ENCODE measurements at places on chromosomes 7 and 10.

DNA sequence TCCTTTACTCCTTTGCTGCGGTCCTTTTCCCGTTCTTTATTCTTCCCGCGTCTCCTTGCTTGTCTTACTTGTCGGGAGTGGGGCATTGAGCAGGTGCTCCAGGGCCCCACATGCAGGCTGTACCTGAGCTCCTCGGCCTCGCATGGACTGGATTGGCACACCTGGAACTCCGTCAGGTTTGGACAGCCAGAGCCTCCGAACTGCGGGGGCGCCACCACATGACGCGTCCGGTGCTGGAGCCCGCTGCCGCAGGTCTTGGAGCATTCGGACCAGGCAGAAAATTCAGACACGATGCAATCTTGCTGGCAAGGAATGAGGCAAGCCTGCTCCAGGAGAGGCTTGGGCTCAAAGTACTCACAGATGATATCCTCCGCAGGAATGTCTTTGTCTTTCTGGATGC lies 195.7 kb downstream of the THSD7A start:
- no peak for DNase-seq

DNA sequence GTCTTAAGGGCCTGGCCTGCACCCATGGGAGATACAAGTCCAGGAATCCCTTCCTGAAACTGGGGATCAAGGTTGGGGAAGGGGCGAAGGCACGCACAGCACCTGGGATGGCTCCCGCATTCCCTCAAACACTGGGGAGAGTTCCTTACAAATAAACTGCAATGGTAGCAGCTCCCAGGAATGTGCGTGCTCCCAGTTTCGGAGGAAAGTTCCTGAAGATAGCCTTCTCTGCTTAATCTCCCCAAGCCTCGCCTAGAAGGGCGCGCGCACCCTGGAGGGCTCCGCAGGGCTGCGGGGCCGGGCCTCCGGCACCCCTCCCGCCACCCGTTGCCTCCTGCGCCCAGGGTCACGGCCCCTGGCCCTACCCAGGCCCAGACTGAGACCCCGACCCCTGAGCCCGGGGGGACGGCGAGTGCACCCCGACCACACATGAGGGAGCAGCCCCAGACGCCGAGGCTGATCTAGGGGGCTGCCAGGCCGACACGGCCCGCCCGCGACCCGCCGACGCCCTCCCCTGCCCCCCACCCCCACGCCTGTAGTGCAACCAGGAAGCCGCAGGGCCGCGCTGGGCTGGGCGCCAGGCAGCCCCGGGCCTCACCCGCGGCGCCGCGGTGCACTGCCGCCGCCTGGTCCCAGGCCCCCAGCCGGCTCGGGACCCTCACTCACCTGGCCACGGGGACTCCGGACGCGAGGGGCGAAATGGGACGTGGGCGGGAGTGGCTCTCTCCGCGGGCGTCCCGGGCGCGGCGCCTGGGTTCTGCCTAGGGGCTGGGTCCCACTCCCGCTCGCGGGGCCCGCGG lies 460 bp downstream of the ANXA11 start:
- no peak for DNase-seq

DNA sequence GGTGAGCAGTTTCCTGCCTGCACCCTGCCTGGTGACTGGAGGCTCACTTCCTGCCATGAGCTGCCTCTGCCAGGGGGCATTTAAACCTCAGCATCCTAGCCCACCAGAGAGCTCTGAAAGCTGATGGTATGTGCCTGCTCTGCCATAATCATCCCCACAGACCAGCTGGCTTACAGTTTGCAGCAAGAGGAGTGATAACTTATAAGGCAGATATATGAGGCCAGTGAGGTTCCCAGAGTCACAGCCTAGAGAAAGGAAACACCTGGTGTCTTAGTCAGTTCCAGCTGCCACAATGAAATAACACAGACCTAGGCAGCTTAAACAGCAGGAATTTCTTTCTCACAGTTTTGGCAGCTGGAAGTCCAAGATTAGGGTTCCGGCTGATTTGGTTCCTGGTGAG lies 232.0 kb downstream of the PAXIP1 start:
- no peak for DNase-seq

DNA sequence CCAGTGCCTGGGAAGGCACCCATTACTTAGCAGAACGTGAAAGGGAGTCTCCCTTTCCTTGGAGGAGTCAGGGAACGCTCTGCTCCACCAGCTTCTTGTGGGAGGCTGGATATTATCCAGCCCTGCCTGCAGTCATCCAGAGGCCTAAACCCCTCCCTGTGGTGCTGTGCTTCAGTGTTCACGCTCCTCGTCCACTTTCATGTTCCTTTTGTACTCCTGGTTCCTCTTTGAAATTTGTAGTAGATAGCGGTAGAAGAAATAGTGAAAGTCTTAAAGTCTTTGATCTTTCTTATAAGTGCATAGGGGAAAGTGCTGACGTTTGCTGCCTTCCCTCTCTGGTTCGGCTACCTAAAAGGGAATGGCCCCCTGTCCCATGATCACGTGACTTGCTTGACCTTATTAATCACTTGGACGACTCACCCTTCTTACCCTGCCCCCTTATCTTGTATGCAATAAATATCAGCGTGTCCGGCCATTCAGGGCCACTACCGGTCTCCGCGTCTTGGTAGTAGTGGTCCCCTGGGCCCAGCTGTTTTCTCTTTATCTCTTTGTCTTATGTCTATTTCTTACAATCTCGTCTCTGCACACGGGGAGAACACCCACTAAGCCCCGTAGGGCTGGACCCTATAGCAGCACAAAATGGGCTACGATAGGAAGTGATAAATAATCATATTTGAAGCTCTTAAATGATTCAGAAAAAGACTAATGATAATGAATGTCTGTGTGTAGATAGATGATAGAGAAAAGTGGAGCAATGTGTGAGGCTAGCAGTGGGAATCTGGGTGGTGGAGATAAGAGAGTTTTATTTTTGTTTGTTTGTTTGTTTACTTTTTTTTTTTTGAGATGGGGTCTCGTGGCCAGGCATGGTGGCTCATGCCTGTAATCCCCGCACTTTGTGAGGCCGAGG lies 5.8 kb upstream of the ESYT2 start:
- DNase-seq = no peak

- DNase-seq = no peak
Measured at GRCh38 chr7:66076462-66077329, 1.1 kb downstream of the ASL start.

DNA sequence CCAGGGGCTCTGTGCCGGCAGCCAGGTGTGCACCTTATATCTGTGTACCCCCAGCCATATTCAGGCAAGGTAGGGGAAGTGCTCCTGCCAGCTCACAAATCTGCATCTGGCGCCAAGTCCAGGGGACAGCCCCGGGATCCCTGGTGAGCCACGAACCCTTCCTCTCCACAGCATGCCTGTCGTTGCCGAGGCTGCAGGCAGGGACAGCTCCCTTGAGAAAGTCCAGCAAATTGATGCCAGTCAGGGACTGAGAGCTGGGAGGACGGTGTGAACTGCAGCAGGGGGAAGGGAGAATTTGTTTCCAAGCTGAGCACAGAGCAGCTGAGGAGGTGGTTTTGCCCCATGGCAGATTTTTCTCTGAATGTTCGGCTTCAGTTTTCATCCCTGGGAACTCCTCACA lies 919 bp downstream of the PLA2G12B start:
- DNase-seq = no peak

- no peak for DNase-seq
Measured at GRCh38 chr10:112639298-112639697, 192.3 kb downstream of the VTI1A start.

DNA sequence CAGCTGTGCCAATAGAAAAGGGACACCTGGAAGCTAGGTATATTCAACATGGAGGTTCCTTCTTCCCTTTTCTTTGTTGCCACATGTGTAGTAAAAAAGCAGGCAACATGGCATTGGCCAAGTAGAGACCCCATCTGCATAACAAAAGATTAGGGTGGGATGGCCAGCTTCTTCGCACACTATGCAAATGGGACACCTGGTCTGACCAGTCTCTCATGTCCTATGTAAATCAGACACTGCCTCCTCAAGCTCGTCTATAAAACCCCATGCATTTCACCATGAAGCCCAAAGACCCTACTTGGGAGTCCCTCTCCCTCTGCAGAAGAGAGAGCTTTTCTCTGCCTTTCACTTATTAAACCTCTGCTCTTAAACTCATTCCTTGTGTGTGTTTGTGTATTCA lies 53.9 kb downstream of the MYL10 start:
- DNase-seq = no peak

- DNase-seq = no peak
Measured at GRCh38 chr7:2937701-2938513, 93.8 kb upstream of the GNA12 start.

DNA sequence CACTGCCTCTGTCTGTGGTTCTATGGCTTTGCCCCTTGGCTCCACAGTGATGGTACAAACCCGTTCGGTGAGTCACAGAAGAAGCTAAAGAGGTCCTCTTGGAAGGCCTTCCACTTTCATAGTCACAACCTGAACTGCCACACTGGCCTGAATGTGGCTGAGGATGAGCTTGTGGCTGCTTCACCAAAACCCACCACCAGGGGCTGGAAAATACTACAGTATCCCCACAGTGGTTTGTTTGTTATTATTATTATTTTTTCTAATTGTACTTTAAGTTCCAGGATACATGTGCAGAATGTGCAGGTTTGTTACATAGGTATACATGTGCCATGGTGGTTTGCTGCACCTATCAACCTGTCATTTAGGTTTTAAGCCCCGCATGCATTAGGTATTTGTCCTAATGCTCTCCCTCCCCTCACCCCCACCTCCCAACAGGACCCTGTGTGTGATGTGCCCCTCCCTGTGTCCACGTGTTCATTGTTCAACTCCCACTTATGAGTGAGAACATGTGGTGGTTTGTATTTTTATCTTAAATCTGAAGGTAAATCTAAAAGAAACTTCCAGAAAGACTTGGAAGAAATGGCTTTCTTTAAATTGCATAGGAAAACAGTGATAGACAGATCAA lies 160.8 kb upstream of the NPSR1 start:
- DNase-seq = no peak

DNA sequence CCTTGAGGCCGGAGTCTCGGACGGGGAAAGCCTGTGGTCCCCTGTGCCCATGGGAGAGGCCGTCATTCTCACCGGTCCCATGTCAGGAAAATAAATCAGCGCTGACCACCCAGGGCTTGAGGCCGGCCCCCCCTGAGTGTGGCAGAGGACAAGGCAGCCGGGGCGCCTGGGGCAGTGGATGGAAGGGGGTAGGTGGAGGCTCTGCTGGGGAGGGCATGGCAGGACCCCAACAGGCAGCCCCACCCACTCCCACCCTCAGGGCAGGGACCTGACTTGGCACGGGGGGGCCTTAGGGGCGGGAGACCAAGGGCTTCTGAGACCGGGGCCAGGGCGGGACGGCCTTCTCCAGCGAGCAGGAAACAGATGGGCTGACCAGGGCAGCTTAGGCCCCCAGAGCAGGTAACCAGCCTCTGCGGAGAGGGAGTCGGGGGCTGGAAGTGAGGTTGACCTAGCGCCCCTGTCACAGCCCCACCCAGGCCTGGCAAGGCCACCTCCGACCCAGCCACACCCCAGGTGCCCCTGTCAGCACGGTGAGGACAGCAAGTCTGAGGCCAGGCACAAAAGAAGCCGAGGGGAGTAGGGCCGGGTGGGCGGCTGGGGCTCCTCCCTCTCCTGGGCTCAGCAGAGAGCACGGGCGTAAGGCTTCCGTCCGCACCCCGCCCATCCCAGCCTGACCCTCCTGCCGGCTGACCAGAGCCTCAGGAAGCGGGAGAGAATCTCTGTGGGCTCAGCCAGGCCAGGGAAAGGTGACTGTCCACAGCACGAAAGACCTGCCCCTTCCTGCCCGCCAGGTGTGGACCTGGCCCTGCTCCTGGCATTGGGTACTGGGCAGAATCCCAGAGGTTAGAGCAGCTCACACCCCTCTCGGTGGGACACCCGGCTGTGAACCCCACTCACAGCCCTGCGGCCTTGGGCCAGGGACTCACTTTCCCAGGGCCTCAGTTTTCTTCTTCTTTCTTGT lies 87.4 kb downstream of the FOXL3 start:
- no peak for DNase-seq

DNA sequence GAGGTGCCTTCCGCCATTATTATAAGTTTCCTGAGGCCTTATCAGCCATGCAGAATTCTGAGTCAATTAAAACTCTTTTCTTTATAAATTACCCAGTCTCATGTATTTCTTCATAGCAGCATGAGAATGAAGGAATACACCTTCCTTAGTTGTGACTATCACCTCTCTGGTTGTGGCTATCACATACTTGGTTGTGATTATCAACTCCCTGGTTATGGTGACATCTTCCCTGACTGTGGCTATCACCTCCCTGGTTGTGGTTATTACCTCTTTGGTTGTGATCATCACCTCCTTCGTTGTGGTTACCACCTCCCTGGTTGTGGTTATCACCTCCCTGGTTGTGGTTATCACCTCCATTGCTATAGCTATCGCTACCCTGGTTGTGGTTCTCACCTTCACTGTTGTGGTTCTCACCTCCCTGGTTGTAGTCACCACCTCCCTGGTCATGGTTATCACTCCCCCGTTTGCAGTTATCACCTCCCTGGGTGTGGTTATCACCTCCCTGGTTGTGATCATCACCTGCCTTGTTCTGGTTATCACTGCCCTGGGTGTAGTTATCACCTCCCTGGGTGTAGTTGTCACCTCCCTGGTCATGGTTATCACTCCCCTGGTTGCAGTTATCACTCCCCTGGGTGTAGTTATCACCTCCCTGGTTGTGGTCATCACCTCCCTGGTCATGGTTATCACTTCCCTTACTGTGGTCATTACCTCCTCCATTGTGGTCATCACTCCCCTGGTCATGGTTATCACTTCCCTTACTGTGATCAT lies 105.9 kb downstream of the GPR26 start:
- no peak for DNase-seq

DNA sequence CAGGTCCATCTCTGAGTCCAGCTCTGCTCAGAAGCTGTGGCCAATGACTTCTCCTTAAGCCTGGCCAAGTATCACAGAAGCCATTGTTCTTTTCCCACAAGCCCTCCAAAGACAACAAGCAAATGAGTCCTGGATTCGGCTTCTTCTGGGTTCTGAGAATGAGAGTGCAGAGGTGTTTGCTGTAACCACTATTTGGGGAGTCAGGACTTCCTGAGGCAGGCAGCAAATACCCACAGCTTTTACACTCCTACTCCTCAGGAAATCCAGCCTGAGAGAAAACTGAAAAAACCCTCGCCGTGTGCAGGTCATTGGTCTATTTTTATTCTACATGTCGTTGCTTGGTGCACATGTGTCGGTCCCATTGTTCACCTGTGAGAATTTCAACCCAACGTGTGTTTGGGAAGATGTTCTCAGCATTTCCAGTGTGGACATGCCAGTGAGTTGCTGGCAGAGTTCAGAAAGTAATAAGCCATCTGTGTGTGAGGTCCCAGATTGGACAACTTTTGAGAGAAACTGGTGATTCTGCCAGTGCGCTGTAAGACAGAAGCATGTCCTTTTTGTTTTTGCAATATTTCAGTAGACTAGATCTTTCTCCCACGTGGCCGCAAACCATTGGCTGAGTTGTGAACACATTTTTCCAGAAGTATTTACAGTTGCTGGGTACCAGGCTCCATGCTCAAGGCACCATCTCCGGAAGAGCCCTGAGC lies 121.6 kb upstream of the LYZL2 start:
- DNase-seq = no peak
